ENCODE measurements at places on chromosomes 7 and 10.

- no peak for DNase-seq
- no peak overlapping the region for H3K27ac ChIP-seq
- no peaks in the 10 kb centered on the region for H3K4me1 ChIP-seq
- H3K27me3 ChIP-seq, result peaks cover 12% of the 10 kb centered on the region
- H3K4me3 ChIP-seq, result no peak overlapping the region
Observed at GRCh38 chr10:121696854-121697253, 98.6 kb upstream of the FGFR2 start.

DNA sequence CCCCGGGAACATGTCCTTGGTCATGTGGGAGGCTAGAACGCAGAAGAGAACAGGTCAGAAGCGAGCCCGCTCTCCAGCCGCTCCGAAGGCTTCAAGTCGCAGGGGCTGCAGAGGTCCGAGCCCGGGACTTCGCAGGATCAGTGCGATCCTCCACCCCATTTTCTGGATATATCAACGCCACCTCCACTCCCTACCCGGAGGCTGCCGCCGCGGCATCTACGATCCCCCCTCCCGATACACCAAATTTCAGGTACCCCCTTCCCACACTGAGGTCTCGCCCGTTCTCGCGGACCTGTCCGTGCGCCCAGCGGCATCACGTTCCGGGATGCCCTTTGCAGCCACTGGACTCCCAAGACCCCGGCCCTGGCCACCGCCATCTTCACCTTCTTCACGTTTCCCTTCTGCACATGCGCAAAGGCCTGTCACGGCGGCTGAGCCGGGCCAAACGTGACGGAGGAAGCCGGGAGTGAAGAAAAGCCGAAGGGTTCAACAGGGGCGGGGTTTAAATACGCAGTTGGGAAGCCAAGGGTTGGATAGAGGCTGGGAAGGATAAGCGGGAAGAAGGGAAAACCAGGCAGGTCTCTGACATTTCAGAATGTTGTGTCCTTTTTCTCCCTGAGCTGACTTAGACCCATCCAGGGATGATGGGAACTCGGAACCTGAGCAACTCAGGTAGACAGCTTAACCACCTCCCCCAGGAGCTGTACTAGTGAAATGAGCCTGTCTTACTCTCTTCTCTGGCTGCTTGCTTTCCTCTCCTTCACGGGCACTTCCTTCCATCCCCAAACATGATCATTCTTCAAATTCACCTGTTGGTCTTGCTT, at the start of gene NDUFB8:
Gene NDUFB8 (minus strand): TSS at position 397 of the 824 bp plus-strand sequence. CDS start 20 bp downstream, at position 377.
- DNase-seq, result peak; percentile 82
- peaks cover 15% of the 10 kb centered on the region for H3K36me3 ChIP-seq
- H3K27me3 ChIP-seq, result peaks cover 8% of the 10 kb centered on the region

DNA sequence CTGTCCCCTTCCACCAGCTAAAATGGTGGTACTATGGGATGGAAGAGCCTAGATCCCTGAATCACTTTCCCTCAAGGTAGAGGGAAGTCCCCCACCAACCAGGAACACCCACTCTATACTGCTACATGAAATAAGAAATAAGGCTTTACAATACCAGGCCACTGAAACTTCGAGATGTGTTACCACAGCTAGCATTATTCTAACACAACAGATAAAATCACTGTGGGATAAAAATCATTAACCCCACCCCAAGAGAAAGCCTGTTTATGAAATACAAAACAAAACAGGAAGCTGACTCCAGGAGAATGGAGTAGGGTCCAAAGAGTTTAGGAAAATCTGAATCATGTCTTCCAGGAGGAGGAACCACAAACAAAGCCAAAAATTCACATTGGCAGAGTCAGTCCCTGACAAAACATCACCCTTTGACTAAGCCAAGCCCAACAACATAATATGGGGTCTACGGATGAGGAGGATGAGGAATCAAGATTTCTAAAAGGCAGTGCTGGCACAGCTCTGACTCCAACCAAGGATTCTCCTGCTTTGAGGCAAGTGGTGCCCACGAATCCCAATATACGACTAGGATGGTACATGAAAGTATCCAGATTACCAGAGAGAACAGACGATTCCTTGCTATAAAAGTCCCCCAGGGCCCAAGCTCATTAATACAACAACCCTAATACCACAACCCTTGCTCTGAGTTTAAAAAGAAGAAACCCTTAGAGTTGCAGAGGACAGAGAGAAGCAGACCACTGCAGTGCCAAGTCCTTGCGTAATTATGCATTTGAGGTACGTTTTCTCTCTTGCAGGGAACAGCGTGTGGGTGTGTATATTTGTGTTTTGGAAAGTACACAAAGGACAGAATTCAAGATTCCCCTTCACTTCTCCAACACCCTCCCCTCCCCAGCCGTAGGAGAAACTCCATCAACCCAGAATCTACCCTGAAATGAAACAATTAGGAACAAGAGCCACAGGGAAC, 23.7 kb downstream of the XPNPEP1 start:
- H3K4me3 ChIP-seq, result no peak overlapping the region
- H3K27me3 ChIP-seq, result no peaks in the 10 kb centered on the region
- peaks cover 18% of the 10 kb centered on the region for H3K36me3 ChIP-seq
- peaks cover 63% of the 10 kb centered on the region for H3K4me1 ChIP-seq
- no peak for DNase-seq

DNA sequence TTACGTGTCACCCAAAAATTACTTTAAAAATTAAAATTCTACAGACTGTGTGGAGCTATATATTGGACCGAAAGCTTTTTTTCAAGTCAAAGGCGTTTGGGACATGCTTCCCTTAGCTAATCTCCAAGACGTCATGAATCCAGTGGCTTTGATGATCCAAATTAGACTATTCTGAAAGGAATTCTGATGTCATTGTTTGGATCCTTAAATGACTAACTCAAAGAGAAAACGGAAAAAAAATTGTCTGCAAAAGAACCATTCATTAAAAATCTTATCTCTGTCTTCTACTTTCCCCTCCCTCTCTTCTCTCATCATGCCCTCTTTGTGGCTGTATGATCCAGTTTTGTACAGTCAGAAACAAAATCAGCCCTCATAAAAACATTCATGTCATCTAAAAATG, 161.8 kb downstream of the ETV1 start:
- H3K27me3 ChIP-seq, result no peaks in the 10 kb centered on the region
- H3K4me1 ChIP-seq, result peaks cover 11% of the 10 kb centered on the region
- no peak overlapping the region for H3K4me3 ChIP-seq
- DNase-seq, result no peak

DNA sequence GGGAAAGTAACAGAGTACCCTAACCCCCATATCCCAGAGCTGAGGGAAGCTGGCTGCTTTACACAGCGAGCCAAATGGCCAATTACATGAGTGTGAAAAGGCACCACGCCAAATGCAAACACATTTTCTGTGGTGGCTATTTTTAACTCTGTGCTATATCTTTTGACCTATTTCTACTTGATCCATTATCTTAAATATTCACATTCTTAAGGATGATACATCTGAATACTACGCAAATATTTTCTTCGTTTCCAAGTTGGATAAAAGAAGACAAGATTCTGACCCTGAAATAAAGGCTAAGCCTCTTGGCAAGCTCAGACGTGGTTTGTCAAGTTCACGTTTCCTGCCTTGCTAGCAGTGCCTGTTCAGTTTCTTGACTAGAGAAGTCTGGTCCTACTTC, 146.7 kb upstream of the TMEM196 start:
- no peak for DNase-seq
- H3K36me3 ChIP-seq, result no peaks in the 10 kb centered on the region
- H3K4me3 ChIP-seq, result no peak overlapping the region
- H3K27ac ChIP-seq, result no peak overlapping the region
- peaks cover 4% of the 10 kb centered on the region for H3K27me3 ChIP-seq

DNA sequence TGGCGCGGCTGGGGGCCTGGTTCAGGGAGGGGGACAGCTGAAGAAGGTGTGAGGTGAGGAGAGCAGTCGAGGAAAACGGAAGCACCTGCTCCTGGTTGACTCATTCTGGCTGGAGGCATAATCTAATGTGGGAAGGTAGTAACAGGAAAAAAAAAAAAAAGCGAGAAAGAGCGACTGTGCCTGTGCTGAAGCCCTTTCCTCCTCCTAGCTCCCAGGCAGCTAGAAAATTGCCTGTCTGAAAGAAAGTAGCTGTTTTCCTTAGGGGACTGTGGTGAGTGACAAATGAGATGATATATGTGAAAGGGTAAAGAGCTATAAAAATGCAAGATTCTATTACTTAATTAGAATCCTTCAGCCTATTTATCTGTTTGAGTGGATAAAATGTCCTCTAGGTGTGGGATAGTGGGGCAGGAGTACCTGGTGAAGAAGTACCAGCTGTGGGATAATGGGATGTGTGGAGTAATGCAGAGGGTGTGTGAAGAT, 4.9 kb upstream of the MEST start:
- no peak for DNase-seq
- no peak overlapping the region for H3K27ac ChIP-seq
- no peaks in the 10 kb centered on the region for H3K36me3 ChIP-seq
- peaks cover 26% of the 10 kb centered on the region for H3K4me1 ChIP-seq
- peak overlapping the region; percentile 85 for H3K4me3 ChIP-seq
- peaks cover 31% of the 10 kb centered on the region for H3K27me3 ChIP-seq

DNA sequence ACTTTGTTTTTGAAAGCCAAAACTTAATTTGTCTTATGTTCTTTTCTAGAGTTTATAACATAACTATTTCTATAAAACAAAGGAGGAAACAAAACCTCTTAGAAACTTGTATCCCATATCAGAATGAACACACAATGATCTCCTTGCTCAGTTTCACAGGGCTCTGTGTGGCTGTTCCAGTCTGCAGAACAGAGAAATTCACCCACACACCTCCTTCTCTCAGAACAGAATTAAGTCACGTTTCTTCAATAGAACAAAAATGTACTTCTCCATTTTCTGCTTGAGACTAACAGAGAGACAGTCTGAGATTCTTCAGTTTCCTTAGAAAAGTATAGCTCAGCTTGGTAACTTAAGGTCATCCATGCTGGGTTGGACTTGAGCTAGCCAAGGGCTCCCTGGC, 15.8 kb upstream of the DOCK1 start:
- H3K4me1 ChIP-seq, result no peaks in the 10 kb centered on the region
- no peaks in the 10 kb centered on the region for H3K36me3 ChIP-seq
